Cortex of kidney (tissue), 1 donor: ENCODE measurements at places on chromosomes 3 and 15.

DNA sequence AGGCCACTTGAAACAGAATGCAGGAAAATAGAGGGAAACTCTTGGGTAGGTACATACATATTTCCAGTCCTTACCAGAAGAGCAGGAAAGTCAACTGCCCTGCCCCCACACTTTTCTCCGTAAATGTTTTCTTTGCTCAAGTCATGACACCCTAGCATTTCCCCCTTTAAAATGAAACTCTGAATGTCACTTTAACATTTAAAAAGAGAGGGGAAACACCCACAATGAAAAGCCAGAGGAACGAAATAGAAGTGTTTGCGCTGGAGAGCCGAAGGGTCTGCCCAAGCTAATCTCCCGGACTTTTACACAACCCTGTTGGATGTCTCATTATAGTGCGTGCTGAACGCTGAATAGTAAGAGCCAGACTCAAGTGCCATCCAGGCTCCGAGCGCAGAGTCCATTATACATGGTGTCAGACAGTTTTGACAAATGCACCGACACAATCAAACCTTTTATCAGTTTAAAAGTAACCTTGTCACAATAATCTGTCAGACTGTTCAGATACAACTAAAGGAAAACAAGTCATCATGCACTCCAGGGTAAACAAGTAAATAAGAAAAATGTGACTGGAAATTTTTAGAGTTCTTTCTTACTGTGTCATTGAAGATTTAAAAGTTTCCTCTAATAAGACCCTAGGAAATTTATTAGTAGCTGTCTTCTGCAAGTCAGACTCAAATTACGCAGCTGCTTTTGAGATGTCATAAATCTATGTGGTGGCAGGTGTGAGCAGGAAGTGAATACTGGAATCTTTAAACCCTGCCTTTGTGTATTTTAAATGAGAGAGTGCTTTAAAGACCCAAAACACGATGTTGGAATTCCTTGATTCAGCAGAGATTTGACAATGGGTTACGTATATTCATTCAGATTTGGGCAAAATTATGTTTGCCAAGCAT lies 159.8 kb downstream of the RBMS3 start:
- DNase-seq, result no peak

- no peak for DNase-seq
Measured at GRCh38 chr3:100144255-100144866, 30.1 kb upstream of the FILIP1L start.

DNA sequence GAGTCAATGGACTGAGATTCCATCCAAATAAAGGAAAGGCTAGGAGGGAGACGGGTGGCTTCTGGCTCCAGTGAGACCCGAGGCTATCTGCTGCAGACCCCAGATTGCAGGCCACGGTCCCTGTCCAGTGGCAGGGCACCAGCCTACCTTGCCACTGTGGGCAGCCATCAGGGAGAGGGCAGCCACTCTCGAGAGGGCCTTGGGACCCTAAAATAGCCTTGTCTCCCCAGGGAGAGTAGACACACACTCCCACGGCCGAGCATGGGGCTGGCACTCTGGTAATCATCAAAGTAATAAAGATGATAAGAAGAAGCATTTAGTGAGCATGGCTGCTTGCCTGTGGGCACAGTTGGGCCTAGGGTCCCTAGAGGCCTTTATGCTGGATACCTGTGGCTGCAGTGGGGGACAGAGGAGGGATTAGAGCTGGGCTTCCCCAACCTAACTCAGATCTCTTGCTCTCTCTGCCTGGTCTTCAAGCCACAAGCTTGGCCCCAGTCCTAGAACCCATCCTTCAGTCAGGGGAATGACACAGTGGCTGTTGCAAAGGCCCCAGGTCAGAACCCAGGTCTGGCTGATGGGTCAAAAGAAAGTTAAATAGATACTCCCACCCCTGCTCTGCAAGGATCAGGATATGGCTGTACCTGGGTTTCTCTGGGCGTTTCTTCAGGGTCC lies 9.2 kb upstream of the VIPR1 start:
- no peak for DNase-seq

DNA sequence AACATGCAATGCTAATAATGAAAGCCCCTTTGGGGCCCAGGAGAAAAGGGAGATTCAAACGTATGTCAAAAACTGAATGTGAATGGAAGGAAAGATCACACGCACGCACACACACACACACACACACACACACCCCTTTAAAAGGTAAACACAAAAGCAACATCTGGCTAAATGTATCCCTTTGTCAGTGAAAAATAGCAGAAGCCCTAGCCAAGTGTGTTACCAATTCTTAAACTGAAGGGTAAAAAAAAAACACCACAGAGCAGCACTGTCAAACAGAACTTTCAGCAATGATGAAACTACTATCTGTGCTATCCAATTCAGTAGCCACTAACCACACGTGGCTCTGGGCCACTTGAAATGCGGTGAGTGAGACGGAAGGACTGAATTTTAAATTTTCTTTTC lies 4.9 kb downstream of the RFTN1 start:
- no peak for DNase-seq

GRCh38 chr3:14906355-14906971 lies 40.9 kb upstream of the NR2C2 start:
- DNase-seq, result no peak

- DNase-seq, result no peak
Measured at GRCh38 chr3:153245661-153246060, 83.6 kb downstream of the RAP2B start.

GRCh38 chr3:31133541-31133940 lies 239.1 kb upstream of the GADL1 start:
- DNase-seq, result no peak

DNA sequence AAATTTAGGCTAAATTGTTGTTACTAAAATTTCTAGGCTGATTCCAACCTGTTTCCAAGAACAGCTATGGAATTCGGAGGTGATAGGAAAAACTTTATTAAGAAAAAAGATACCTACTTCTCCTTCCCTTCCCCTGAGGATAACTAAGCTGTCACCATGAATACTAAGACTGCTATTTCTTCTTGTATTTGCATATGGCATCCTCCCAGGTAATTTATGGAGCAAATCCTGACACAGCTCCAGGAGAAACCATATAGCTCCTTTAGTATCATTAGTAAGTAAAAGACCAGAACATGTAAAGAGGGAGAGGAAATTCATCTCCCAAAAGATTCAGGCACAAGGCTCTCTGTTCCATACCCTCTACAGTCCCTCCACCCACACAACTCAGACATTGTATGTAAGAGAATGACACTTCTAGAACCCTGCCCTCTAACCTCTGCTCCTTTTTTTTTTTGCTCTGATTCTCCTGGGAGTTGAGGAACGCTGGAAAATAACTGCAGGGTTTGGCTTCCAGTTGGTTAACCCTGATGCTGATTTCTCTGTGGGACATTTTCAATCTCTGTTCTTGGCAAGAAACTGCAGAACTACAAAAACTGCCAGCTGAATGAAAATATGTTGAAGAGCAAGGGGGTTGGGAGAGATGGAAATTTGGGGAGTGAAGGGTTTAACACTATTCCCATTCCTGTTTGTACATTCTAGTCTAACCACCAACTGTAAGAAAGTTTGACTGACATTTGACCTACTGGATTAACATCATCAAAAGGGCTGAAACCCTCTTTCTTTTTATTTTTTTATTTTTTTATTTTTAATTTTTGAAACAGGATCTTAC lies 14.2 kb upstream of the MAGI1 start:
- no peak for DNase-seq

- DNase-seq, result no peak
Measured at GRCh38 chr3:90016555-90016954, 909.1 kb downstream of the EPHA3 start.

- DNase-seq, result no peak
Measured at GRCh38 chr15:63244399-63244798, 33.0 kb upstream of the APH1B start.

- no peak for DNase-seq
Measured at GRCh38 chr3:156620260-156620659, 54.1 kb upstream of the TIPARP start.

DNA sequence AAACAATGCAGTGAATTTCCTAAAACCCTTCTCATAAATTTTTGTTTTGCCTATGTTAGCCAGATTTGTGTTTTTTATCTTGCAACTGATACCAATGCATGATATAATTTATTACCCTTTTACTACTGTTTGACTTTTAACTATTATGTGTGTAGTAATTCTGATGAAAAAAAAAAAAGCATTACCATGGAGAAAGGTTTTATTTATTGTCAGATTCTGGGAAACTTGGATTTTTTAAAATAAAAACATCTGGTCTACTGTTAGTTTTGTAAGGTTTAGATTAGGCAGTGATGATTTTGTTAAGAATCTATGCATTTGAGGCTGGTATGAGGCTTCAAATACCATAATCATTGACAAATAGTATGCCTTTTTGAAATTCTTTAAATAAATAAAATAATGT lies 470.4 kb upstream of the ROBO1 start:
- no peak for DNase-seq

DNA sequence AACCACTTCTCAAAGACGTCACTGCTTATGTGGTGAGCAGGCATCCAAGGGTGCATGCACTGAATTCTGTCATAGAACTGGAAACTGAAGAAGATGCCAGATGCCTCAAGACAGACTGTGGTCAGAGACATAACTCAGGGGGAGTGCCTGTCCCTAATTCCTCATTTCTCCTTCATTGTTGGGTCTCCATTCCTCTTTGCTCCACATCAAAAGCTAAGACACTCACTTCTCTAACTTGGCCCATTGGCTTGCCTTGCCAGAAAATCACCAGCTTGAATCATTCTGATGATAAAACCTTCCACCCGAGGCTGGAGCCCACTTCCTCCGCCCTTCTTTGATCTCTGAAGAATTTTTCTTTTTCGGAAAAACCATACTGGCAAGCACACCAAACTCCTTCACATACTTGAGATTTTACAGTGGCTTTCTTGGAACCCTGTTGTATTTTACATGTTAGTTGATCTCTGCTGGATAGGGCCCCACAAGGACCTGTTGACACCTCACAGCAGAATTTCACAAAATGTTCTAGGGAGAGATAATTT lies 69.9 kb downstream of the COL8A1 start:
- no peak for DNase-seq

DNA sequence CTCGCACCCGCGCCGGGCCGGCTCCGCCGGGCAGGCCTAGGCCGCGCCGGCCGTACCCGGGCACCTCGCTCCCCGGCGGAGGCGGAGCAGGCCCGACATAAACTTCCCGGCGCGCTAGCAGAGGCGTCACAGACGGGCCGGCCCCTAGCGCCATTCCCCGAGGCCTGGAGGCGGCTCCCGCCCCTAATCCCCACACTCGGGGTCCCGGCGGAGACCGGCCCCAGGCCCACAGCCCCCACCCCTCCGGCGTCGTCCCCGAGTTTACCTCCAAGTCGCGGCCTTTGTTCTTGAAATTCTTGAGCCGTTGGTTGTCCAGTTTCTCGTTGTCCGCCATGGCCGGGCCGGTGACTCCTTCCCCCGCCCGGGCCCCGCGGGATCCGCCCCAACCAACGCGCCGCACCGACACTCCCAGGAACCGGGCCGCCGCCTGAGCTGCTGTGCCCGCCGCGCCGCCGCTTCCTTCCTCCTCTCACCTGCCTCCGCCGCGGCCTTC lies 376 bp downstream of the KPNA4 start:
- DNase-seq, result no peak

DNA sequence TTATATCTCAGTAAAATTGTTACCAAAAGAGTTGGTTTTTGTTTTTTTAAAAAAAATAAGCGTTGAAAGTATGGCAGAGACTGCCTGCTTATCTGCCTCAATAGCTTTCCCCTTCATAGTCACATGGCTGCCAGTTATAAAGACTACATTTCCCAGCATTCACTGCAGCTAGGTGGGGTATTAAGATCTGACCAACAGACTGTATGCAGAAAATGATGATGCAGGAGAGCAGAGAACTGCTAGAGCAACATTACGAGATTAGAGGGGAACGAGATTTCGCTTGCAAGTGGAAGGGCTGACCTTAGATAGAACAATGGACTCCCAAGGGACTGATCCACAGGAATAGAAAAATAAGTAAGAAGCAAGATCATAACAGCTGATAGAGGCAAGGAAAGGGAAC lies 14.3 kb downstream of the RHOA start:
- no peak for DNase-seq

- no peak for DNase-seq
Measured at GRCh38 chr15:38612159-38612863, 47.7 kb upstream of the RASGRP1 start.

GRCh38 chr15:25724899-25725298 lies 138.2 kb downstream of the ATP10A start:
- no peak for DNase-seq

GRCh38 chr3:161619351-161619750 lies 122.7 kb downstream of the OTOL1 start:
- no peak for DNase-seq

GRCh38 chr15:100341750-100342560 lies at the start of gene ADAMTS17:
Gene ADAMTS17, minus strand, starts transcription at chr15:100341975. Its CDS starts 76 bp downstream, at chr15:100341899.
- DNase-seq, result peak; percentile 87

GRCh38 chr3:17006132-17006852 lies 121.5 kb downstream of the PLCL2 start:
- no peak for DNase-seq
